Fibroblast of upper back skin (primary cell): ENCODE measurements at places on chromosomes 7 and 10.
A peak's percentile ranks its signal among the peaks of the same experiment; 100 is the strongest.

DNA sequence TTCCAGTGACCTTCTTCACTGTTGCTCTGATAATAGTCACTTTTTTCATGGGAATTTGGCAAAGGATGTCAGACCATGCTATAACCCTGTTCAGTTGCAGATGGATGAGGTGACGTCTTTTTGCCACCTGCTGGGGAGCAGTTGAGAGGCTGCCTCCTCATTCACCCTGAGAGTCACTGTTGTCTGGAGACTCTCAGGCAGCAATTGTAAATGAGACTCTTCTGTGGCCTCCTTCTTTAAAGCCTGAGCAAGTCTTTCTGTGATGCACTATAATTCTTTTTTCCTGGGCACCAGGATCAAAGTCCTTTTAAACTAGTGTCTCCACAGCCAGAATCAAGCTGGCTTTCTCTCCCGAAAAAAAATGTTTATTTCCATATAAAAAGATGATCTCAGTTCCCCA, 345.1 kb downstream of the ARL4A start:
- DNase-seq: no peak

DNA sequence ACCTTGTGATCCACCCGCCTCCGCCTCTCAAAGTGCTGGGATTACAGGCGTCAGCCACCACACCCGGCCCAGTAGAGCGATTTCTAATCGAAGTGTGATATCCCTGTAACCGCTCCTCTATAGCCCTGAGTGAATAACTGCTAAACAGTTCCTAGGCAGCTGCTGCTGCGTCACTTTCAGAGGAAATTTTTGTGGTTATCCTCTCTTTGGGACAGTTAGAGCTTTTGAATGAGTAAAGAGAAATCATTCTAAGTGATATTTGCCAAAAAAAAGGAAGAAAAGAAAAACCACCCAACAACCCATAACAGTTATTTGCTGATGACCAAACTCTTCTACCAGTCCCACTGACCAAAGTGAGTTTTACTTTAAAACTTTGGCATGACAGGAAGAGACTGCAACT, 59.9 kb downstream of the MKX start:
- DNase-seq: peak; percentile 54

- no peak for DNase-seq
Measured at GRCh38 chr10:63600540-63600939, 79.3 kb downstream of the REEP3 start.

DNA sequence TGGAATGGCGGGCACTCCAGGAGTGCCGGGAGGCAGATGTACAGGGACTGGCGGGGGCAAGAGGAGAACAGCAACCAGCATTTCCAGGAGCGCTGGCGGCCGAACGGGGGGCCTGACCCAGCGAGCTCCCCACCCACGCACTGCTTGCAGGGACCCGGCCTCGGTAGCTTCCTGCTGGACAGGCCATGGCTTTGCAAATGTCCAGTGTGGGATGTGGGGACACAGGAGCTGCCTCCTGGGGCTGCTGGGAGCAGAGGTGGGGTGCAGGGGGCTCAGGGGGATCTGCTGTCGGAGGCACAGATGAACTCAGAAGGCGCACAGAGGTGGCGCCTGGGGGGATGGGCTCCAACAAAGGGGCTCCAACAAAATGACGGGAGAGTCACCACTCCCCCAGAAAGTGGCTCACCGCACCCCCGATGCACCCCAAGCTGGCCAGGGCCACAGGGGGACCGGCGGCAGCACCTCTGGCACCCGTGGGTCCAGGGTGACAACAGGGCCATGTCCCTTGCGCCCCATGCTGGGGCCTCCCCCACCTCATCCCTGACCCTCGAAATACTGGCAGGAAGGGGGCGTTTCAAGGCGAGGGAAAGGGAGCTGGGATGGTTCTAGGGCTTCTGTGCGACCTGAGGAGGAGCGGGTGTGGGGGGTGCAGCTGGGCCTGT, 41.1 kb downstream of the AP5Z1 start:
- no peak for DNase-seq

DNA sequence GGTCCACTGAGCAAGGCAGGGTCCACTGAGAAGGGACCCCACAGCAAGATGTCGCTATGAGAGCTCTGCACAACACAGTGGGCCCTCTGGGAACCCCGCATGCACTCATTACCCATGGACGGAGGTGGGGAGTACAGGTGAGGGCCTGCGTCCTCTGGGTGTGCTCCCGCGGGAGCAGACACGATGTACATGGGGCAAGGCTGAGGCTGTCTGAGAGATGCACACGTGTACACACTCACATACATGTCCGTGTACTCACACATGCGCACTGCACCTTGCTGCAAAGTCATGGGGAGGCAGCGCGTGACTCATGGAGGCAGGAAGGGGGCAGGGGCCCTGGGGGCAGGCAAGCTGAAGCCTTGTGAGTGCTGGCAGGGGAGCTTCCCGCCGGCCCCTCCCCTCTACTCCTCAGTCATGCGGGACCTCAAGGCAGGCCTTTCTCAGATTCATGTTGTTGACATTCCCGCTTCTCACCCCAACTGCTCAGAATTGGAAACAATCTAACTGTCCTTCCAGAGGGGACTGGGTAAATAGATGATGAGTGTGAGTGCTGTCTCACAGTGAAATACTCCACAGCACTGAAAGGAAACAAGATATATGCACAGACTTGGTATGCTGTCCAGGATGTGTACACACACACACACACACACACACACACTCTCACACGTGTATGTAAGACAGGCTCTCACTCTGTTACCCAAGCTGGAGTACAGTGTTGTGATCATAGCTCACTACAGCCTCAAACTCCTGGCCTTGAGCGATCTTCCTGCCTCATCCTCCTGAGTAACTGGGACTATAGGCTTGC, 40.0 kb downstream of the GOLGA7B start:
- DNase-seq: peak; percentile 83

DNA sequence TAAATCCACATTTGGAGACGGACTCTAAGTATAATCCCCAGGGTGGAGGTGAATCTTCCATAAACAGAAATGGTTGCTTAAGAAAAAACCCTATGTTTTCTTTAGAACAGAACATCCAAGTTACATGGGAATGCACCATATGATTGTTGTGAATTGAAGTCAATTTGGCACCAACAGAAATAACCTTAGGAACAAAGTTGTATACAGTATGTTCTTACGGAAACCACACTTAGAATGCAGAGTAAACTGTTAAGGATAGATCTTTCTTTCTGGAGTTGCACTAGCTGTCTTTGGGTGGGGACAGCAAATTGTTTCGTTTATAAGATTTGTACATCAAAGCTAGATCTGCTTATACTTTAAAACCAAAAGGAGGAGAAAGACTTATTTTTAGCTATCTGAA, 316.4 kb downstream of the PTEN start:
- DNase-seq: no peak

DNA sequence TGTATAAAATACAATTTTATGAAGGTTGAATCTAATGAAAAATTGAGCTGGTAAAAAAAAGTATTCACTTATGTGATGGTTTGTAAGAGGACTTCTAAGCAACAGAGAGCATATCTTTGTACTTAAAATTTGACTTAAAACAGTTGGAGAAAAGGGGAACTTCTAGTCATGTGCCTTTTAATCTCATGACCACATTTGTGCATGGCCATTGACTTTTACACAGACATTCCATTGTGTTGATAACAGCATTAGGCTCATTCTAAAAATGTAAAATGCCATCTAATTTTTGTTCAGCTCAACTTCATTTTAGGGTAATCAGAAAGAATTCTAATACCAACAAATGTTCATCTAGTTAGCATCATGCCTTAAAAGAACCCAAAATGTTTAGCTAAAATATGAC, 119.9 kb downstream of the HPSE2 start:
- DNase-seq: no peak

- DNase-seq: no peak
Measured at GRCh38 chr7:116170180-116170579, 40.2 kb upstream of the TES start.

DNA sequence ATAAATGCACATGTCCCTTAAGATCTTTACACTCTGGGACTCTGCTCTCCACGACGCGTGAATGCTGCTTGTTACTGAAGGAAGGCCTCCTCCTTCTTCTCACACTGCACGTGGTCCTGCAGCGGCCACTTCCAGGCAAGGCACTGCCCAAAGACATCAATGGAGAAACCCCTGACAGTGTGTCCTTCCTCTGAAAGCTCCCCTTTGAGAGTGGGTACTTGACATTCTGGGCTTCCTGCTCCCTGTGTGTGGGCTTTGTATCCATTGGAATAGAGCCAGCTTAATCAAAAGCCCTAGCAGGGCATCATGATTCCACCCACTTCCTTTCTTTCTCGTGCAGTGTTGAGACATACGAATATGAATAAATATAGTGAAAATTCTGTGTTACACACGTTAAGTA, 69.7 kb upstream of the STK17A start:
- DNase-seq: no peak

GRCh38 chr10:84333864-84334451, 5.6 kb downstream of the CCSER2 start:
- peak; percentile 25 for DNase-seq

GRCh38 chr7:39754326-39755120, 131.2 kb downstream of the RALA start:
- peak; percentile 80 for DNase-seq
